Stimulated activated CD4-positive, alpha-beta T cell treated with anti-CD3 and anti-CD28 coated beads, Interleukin-1b, Interleukin-23, amount 100 ng/mL, for 24 hours (primary cell): ENCODE measurements at places on chromosomes 7 and 10.

- no peak for DNase-seq
These were observed 534.7 kb downstream of the NRG3 start for GRCh38 chr10:82409671-82410070.

- no peak for DNase-seq
These were observed 84.0 kb upstream of the FAM3C start for GRCh38 chr7:121480058-121480457.

GRCh38 chr7:133491201-133491691, 238.4 kb downstream of the EXOC4 start:
- no peak for DNase-seq

- DNase-seq = no peak
These were observed 62.4 kb downstream of the FAM13C start for GRCh38 chr10:59299933-59300332.

DNA sequence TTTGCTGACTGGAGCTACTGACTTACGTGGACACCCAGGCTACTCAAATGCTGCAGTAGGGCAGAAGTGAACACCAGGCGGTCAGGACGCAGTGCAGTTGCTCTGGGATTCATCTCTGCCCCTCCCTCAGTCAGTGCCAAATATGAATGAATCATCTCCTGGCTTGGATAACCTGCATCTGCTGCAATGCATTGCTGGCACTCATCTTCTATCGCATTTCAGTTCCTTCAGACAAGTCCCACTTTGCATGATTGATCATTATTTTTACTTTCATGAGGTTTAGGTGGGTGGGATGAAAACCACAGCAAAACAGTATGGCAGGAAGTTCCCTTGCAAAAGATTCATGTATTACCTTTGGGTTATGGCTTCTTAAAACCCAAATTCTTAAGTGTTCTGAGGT, 224.6 kb upstream of the NRP1 start:
- no peak for DNase-seq
